ENCODE measurements at places on chromosomes 2 and 18.

GRCh38 chr2:20649976-20650375 is 922 bp downstream of the HS1BP3 start:
- no peak for DNase-seq

DNA sequence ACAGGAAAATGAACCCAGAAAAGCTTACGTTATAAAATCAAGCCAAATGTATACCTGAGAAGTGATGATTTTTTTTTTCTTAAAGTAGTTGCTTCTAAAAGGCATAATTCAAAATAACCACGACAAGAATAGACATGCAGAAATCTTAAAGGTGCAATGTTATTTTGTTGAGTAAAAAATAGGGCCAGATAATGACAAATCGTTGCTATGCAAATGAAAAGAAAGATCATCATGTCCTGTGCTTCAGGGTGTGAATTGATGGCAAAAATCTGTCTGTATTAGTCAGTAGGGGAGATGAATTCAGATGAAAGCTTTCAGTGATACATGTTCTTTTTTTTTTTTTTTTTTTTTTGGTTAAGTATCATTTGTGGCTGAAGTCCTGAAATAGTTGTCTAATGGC is 24.0 kb downstream of the LYPD6B start:
- DNase-seq, result no peak

- no peak for DNase-seq
Observed at GRCh38 chr2:10776231-10776977, 36.2 kb downstream of the PDIA6 start.

- peak; percentile 61 for DNase-seq
Observed at GRCh38 chr2:111116843-111117597, 3.7 kb upstream of the BCL2L11 start.

GRCh38 chr2:120108049-120108448 is 95.2 kb downstream of the EPB41L5 start:
- DNase-seq, result no peak

GRCh38 chr2:7971841-7972240 is 710.0 kb upstream of the ID2 start:
- DNase-seq, result no peak

DNA sequence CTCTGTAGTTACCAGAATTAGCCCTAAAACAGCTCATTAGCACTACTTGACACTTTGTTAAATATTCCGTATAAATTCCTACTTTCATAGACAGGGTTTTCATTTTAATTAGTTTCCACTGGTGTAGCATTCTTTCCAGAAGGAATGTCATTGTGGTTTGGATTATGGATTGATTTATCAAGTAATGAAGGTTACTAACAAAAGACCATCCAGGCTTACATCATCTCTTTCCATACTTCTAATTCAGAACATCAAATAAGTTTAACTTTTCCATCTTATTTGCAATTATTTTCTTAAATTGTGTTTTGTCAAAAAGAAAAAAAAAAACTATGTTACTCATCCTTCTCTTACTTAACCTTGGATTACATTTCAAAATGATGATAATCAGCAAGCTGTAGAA is 231.8 kb upstream of the SPOPL start:
- no peak for DNase-seq

GRCh38 chr18:62611453-62612288 is 88.8 kb downstream of the ZCCHC2 start:
- no peak for DNase-seq

DNA sequence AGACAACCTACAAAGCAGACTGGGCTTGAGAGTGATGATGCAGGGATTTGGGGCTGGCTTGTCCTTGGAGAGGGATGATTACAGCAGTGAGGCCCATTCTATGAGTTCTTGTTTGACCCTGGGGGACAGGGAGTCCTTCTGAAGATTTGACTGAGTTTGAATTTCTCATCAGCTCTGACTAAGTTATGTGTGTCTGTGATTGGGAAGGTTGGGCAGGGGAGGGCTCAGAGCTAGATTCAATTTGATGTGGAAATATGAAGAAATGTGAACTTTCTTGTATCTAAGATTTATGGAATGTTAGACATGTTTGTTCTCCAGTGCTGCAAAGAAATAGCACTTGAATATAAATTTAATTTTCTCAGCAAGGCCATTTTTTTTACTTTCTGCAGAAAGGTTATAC is 19.9 kb upstream of the IL1R2 start:
- DNase-seq, result no peak

- DNase-seq, result no peak
Observed at GRCh38 chr2:17579605-17580318, 39.3 kb downstream of the VSNL1 start.

DNA sequence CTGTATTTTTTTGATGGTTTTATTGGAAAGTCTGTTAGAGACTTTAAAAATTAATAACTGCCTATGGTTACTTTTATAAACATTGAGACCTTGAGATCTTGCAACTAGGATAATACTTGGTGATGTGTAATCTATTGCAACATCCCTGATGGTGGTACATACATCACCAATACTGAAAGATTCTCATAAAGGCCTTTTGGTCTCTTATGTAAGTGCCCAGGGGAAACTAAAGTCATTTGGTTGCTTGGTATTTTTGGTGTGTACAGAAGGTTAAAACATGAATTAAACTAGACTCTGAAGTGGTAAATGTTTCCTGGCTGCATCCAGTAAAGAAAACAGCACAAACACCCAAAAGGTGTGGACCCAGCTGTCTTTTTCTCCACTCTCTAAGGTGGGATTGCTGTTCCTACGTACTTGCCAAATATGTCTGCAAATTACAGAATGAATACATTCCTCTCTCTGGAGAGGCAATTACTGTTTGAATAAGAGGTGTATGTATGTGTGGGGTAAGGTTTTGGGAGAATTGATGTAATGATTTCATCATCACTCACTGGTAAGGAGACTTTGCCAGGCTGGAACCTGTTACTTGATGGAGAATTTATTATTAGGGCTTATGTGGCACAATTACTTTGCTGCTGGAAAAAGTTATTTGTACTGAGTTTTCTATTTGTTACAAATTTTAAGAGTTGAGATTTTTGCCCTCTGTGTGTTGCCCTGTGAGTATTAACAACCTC is 3.6 kb downstream of the B3GNT2 start:
- peak; percentile 23 for DNase-seq

DNA sequence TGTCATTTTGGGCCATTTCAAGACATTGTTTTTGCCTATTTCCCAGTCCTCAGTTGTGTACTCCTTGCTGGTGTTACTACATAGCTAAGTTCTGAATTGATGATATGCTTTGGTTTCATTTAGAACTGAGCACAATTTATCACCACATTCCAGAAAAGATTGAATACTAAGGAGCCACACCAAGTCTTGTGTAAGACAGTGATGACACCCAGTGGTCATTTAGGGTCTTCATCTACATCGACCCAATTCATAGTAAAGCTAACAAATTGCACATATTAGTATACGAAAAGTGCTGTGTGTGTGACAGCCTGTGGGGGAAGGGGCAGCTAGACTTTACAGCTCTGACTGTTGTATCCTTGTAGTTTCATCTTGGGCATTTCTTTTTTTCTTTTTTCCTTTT is 10.9 kb upstream of the DLX2 start:
- DNase-seq, result peak; percentile 4

GRCh38 chr2:191679818-191680600 is 2.1 kb downstream of the NABP1 start:
- peak; percentile 54 for DNase-seq

DNA sequence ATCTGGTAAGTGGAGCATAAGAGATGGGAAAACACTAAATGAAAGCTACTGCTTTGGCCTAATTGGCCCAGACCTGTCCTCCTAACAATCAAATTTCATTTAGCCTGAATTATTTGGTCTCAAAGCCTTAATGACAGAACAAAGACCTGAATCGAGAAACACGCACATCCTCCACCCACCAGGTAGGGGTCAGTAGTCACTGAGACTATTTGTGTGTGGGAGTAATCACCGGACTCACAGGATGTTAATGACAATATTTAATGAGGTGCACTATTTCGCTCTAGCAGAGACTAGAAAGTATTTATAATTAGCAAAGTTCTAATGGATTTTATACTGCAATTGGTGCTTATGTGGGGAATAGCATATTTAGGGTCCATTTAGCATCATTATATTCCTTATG is 68.1 kb downstream of the RBM43 start:
- DNase-seq, result no peak

DNA sequence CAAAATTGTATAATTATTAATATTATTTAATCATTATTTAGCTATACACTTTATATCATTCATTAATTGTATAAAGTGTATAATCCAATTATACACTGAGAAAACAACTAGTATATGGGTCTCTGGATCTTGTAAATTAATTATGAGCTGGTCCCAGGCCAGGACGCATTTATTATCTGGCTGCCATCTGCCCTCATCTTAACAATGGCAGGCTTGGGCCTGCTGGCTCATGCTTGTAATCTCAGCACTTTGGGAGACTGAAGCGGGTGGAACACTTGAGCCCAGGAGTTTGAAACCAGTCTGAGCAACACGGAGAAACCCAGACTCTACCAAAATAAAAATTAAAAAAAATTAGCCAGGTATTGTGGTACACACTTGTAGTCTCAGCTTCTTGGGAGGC is 502.2 kb upstream of the NRXN1 start:
- DNase-seq, result no peak

DNA sequence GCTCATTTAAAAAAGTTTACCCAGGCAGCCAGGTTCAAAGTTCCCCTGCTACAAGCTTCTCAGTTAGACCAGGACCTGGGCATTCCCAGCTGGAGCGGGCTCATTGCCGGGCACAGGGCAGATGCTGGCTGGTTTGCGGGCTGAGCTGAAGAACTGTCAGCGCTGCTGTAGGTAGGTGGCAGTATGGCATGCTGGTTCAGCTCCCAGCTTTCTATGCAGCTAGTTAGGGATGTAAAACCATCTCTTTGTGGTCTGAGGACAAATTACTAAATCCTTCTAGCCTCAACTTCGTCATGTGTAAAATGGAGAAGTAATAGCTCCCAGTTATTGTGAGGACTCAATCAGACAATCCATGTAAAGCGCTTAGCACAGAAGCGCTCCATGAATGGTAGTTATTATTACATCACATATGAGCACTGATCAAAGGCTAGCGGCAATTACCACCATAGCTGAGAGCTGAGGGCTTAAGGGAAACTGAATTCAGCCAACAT is 2.4 kb upstream of the LDLRAD4 start:
- DNase-seq, result peak; percentile 48

DNA sequence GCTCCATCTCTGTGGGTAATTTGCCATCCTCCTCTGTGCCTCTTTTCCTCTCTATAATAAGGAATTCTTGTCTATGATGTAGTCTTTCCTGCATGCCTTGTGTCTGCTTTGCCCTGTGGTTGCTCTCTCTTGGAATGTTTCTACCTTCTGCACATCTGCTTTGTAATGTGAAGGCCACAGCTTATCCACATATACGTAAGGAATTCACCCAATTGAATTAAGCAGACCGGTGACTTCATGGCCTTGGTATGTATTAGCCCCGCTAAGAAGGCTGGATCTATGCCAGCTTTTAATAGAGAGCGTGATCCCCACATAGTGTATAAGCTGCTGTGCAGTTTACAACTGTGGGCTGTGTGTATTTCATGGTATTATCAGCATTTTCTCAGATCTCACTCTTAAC is 274.7 kb downstream of the RNF144A start:
- DNase-seq, result no peak

- DNase-seq, result no peak
Observed at GRCh38 chr2:164655750-164656149, 34.5 kb upstream of the GRB14 start.

- no peak for DNase-seq
Observed at GRCh38 chr18:2173486-2173885, 397.8 kb downstream of the METTL4 start.

- DNase-seq, result no peak
Observed at GRCh38 chr18:3400567-3401296, 49.2 kb upstream of the TGIF1 start.

- DNase-seq, result no peak
Observed at GRCh38 chr2:9836517-9836916, 6.8 kb upstream of the TAF1B start.

DNA sequence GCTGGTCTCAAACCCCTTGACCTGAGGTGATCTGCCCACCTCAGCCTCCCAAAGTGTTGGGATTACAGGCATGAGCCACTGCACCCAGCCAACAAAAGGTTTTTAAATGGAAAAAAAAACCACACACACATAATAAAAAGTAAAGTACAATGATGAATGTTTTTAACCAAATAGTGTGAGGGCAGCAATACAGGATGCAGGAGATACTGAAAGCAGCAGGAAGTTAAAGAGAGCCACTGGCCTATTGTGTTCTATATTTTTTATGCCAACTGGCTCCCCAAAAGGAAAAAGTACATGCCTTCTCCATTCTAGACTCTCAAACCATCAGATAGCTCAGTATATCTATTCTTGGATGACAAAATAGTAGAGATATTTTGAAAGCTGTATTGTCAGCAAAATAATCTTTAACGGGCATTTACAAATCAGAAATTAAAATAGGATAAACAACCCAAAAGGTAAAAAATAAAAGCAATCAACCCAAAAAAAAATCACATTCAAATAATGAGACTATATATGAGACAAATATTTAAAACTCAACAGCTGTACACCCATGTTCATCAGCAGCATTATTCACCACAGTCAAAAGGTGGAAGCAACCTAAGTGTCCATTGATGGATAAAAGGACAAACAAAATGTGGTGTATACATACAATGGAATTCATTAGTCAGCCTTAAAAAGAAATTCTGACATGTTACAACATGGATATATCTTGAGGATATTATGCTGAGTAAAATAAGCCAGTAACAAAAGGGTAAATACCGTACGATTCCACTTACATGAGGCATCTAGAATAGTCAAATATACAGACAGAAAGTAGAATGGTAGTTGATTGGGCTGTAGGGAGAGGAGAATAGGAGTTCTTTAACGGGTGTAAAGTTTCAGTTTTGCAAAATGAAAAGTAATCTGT is 26.2 kb downstream of the GPATCH11 start:
- DNase-seq, result no peak

GRCh38 chr18:70377857-70378701 is 89.2 kb downstream of the SOCS6 start:
- DNase-seq, result no peak

DNA sequence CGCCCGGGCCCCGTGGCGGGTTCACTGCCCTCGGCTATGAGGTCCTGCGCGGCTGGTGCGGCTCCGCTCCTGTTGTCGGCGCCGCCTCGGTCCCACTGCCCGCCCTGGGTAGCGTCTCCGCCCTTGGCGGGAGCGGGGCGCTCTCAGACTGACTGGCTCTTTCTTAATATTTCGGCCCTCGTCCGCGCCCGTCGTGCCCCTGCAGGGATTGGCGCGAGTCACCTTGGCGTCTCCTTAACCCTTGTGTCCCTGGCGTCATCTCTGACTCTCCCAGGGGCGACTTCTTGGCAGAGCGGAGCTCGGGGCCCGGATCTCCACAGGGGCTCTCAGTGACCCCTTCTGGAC is 1.3 kb downstream of the PTMA start:
- peak; percentile 44 for DNase-seq

DNA sequence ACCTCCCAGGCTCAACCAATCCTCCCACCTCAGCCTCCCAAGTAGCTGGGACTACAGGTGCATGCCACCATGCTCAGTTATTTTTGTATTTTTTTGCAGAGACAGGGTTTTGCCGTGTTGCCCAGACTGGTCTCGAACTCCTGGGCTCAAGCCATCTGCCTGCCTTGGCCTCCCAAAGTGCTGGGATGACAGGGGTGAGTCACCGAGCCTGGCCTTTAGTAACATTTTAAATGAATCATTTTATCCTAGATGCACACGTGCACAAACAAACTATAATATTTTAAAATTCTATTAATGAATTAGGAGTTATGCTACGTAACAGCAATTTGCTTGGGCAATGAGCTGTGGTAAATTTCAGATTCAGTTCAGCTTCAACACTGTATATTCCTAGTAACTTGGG is 862.5 kb upstream of the ID2 start:
- no peak for DNase-seq

- no peak for DNase-seq
Observed at GRCh38 chr18:37343542-37343851, 222.1 kb downstream of the CELF4 start.

Measured in naive thymus-derived CD4-positive, alpha-beta T cell (primary cell).